ENCODE measurements at places on chromosomes 12 and 14.

GRCh38 chr14:100306101-100306997 is at the start of gene SLC25A29:
Gene SLC25A29, minus strand, starts transcription at chr14:100306444. Its CDS starts 212 bp downstream, at chr14:100306232.
- peak; percentile 41 for DNase-seq

- DNase-seq, result no peak
Observed at GRCh38 chr14:34063470-34064164, 112.7 kb upstream of the EGLN3 start.

DNA sequence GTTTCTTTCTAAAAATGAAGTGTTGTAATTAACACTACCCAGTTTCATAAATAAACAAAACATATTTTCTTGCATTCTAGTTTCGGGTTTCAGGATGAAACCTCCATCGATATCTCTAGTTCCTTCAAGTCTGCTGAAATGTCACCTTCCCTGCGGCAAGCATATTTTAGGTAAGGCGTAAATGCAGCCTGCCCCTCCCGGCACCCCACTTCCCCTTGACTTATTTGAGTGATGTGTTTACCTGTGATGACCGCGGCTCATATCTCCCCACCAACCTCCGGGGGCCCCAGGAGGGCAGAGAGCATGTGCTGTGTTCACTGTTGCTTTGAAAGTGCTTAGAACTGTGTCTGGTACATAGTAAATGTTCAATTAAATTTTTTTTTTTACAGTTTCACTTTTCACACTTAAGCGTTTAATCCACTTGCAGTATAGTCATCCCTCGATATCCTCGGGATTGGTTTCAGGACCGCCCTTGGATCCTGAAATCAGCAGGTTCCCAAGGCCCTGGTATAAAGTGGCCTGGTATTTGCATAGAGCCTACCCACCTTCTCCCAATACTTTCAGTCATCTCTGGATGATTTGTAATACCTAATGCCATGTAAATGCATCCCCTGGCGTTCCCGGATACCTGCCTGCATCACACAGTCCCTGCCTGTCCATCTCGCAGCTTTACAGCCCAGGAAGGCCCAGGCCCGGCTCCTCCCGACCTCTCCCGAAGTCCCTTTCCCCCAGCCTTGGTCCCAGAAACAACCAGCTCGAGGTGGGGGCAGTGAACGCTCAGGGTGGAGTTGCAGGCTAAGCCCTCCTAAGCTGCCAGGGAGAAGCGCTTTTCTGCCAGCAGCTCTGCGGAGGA is 40.2 kb upstream of the FBRSL1 start:
- no peak for DNase-seq

DNA sequence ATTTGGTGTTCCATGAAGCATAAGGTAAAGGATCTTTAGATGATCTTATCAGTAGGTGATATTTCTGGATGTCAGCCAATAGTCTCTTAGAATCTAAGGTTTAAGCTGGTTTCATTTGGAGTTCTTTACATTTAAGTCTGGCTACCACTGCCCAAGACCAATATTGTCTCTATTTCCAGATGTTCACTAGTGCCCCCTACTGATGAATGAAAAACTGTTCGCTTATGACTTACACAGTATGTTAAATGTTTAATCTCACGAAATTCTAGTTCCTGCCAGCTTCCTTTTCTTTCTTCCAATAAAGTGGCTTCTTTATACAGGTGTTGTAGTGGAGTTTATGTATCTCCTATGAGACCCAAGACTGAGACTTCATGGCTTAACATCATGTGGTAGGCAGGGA is 31.8 kb upstream of the MIS18BP1 start:
- DNase-seq, result no peak

DNA sequence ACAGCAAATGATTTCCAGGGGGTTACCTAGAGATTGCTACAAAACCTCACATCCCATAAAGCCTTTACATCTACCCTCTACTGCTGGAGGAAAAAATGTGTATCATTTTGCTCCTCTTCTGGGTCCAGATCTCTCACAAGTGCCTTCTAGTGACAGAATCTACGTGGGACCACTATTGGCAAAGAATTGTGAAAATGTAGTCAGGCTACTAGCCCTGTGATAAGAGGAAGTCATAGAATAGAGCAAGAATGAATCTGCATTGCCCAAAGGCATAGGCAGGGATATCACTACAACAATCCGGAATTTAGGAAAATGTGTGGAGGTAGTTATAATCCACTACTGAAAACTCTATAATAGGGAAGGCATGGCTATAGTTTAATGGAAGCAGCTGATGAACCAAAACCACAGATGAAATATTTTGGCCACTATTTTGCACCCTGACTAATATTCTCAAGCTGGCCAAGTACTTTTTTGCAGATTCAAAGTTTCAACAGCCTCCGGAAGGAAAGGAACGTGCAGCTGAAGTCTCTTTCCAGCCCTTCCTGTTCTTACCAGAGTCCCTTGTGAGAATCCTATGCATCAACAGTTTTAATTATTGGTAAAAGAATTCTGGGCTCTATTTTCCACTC is 176.8 kb downstream of the PHLDA1 start:
- DNase-seq, result no peak
